ENCODE measurements at places on chromosomes 13 and 19.

GRCh38 chr13:99173606-99174005 lies 27.0 kb upstream of the UBAC2 start:
- DNase-seq = no peak

DNA sequence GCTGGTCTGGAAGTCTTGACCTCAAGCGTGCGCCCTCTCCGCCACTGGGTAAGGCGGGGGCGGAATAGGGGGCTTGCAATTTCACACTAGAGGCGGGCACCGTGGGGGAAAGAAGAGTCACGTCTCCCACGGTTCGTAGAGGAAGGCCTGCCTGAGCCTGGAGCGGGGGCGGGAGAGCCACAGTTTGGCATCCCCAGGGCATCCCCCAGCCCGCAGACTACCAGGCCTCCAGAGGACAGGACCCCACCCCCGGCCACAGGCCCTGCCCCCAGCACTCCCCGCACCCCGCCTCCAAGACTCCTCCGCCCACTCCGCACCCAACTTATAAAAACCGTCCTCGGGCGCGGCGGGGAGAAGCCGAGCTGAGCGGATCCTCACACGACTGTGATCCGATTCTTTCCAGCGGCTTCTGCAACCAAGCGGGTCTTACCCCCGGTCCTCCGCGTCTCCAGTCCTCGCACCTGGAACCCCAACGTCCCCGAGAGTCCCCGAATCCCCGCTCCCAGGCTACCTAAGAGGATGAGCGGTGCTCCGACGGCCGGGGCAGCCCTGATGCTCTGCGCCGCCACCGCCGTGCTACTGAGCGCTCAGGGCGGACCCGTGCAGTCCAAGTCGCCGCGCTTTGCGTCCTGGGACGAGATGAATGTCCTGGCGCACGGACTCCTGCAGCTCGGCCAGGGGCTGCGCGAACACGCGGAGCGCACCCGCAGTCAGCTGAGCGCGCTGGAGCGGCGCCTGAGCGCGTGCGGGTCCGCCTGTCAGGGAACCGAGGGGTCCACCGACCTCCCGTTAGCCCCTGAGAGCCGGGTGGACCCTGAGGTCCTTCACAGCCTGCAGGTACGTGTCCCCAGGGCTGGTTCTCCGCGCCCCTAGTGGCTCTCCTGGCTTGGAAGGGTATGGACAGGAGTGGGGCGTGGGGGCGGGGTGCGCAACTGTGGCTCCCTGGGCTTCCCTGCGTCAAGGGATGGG lies at the start of gene ANGPTL4:
TSS of gene ANGPTL4 (plus strand) at position 353 of the 969 bp plus-strand sequence. CDS start at position 520, 167 bp downstream.
- peak; percentile 77 for DNase-seq

DNA sequence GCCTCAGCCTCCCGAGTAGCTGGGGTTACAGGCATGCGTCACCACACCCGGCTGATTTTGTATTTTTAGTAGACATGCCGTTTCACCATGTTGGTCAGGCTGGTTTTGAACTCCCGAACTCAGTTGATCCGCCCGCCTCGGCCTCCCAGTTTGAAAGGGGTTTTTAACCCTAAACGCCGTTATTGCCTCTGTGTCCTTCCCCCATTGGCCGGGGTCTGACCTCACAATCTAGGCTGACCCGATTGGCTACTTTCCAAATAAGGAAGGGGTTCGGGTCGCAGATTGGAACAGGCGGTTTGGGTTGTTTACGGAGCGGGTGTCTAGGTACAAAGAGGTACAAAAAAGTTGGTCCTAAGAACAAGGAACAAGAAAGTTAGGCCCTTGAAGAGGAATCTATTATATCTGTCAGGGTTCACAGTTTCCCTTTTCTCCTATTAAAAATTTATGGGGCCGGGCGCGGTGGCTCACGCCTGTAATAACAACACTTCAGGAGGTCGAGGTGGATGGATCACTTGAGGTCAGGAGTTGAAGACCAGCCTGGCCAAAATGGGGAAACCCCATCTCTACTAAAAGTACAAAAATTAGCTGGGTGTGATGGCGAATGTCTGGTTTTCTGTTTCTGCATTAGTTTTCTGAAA lies 1.0 kb downstream of the ZNF253 start:
- DNase-seq = peak; percentile 56

- peak; percentile 39 for DNase-seq
Observed at GRCh38 chr19:46068345-46069258, 27.8 kb upstream of the IGFL4 start.

- DNase-seq = peak; percentile 27
Observed at GRCh38 chr19:38304866-38305429, 897 bp downstream of the C19orf33 start.

DNA sequence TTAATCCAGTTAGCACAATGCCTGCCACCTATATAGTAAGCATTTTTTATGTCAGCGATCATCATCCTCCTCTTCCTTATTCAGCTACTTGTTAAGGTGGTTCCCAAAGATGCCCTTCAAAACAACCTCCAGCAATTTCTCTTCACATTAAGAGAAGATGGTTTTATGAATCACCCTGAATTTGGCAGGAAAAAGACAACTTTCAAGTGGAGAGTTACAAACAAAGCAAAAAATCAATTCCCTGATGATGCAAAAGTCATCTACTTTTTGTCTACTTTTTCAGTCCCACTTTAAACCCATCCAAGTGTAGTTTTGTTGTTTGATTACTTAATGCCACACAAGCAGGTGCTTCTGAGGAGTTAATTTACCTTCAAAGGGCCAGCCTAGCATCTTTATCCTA lies 139.1 kb upstream of the SERP2 start:
- no peak for DNase-seq

GRCh38 chr19:35086455-35086854 lies 29.2 kb upstream of the FXYD3 start:
- DNase-seq = no peak

DNA sequence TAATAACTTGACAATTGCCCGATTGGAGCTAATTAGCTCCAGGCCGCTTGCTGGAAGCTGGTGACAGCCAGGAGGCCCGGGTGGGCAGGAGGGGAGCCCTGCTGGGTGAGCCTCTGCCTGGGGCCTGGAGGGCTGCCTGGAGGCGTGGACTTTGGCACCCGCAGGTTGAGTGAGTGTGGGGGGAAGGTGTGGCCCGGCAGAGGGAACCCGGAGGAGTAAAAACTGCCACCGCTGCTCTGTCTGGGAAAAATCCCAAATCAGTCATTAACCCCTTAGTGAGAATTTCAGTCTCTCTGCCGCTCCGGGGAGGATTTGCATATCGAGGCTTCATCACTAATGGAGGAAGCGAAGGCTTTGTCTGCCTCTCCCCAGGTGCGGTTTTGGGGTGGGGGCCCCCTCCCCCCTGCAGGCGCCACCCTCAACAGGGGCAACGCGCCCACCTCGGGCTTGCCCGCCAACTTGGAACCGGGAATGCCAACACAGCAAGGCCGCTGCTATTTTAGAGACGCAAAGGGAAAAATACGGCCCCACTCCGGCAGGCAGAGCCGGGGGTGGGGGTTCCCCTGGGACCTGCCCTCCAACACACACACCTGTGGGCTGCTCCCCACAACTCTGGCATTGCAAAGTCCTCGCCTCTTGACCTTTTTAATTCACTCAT lies 6.2 kb downstream of the EFNA2 start:
- no peak for DNase-seq

DNA sequence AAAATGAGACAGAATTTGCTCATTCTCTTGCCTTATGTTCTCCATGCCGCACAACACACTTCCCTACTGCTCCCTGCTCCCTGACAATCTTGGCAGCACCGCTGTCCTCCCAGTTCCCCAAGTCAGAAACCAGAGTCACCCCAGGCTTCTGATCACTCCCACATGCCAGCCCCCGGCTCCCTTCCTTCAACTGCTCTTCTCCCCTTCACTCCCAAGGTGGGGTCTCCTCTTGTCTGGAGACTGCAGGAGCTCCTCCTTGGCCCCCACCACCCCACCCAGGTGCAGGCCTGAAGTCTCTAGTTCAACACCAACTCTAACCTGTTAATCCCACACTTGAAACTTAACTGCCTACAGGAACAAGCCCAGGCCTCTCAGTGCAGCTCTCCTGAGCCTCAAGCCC lies 16.8 kb upstream of the AKAP8 start:
- no peak for DNase-seq

- DNase-seq = no peak
Observed at GRCh38 chr13:24145240-24145639, 15.3 kb upstream of the SPATA13 start.

DNA sequence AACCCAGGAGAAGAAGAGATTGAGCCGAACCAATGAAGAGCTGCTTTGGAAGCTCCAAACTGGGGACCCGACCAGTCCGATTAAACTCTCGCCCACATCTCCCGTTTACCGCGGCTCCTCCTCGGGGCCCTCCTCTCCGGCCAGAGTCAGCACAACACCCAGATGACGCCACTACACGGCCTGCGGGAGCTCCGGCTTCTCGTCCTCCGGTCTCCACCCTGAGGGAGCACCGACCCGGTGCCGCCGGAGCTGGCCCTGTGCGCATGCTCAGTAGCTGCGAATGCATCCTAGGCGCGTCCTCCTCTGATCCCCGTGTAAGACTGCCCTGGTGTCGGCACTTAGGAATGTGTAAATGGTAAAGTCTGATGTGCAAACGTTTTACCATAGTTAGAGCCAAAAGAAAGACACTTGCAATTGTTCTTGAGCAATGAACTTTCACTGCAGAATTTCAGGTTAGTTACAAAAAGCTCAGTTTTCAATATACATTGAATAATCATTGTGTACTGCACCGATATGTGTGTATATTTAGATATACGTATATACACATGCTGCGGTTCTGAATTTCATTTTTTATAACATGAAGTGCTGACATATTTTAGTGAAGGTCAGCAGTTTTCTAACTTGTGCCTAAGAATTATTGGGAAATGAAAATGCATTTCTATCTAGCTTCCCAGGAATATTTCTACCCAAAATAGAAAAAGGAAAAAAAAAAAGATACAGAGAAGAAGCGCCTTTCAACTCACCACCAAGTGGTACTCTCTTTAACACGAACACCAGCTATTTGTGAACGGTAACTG lies 92.2 kb downstream of the SLC7A1 start:
- no peak for DNase-seq

DNA sequence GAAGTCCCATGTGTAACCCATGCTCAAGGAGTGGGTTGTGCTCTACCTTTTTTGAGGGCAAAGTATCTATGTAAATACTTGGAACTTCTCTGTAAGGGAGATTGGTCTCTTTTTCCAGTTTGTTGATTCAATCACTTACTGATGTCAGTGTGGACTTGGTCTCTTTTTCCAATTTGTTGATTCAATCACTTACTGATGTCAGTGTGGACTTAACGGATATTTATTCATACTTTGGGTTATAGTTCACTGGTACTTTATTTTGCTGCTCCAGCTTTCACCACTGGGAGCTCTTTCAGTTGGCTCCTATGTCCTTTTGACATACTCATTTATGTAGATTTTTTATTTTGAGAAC lies 36.4 kb downstream of the COG3 start:
- DNase-seq = no peak

GRCh38 chr13:108549934-108550333 lies 79.5 kb upstream of the MYO16 start:
- no peak for DNase-seq

DNA sequence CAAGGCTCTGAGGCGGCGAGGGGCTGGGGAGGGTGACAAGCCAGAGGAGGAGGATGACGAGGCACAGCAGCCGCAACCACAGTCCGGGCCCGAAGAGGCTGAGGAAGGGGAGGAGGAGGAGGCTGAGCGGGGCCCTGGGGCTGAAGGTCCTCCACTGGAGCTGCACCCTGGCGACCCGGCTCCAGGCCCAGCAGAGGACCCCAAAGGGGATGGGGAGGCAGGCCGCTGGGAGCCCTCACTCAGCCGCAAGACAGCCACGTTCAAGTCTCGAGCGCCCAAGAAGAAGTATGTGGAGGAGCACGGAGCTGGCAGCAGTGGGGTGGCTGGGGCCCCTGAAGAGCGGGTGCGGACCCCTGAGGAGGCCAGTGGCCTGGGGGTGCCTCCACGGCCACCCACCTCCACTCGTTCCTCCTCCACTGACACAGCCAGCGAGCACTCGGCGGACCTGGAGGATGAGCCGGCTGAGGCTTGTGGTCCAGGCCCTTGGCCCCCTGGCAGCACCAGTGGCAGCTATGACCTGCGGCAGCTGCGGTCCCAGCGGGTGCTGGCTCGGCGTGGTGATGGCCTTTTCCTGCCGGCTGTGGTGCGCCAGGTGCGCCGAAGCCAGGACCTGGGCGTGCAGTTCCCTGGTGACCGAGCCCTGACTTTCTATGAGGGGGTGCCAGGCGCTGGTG lies 2.9 kb downstream of the CIC start:
- no peak for DNase-seq

- DNase-seq = no peak
Observed at GRCh38 chr13:108083056-108083455, 132.3 kb downstream of the LIG4 start.

GRCh38 chr19:34995551-34995950 lies 4.6 kb upstream of the GRAMD1A start:
- DNase-seq = no peak

GRCh38 chr19:48807590-48808308 lies 3.1 kb downstream of the BCAT2 start:
- DNase-seq = no peak

DNA sequence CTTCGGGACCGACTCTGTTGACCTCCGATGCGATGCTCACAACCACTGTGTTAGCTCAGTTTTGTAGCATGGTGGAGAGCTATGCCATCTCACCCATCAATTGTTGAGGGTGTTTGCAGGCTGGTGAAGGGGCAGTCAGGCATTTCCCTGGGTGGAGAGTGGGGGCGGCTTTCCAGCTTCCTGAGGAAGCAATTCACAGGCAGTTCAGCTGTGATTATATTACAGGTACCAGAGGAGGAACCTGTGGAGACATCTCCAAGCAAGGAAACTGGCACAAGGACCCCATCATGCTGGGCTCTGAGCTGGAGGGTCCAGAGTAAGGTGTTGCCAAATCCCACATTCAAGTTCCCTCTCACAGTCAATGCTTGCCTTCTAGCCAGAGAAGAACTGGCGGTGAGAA lies 166.0 kb upstream of the ZNF536 start:
- no peak for DNase-seq

GRCh38 chr19:50311723-50312635 lies 17.2 kb downstream of the KCNC3 start:
- DNase-seq = no peak

DNA sequence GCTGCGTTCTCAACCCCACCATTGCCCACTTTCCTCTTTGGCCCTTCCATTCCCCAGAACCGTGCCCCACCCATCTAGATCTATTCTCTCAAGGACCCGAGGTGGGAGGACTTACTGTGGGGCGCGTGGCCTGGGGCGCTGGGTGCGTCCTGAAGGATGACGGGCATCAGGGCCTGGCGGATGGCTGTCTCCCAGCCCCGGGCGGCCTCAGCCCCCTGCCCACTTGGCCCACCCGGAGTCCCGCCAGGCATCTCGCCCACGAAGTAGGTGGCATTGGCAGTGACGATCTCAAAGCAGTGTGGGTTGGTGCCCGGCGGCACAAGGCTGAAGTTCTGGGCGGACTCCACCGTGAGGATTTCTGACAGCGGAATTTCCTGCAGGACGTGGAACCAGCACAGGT lies 23.2 kb downstream of the PRKD2 start:
- no peak for DNase-seq

GRCh38 chr13:98856983-98857382 lies 104.5 kb upstream of the SLC15A1 start:
- DNase-seq = no peak

GRCh38 chr19:43711751-43712355 lies 4.0 kb upstream of the IRGC start:
- DNase-seq = no peak
